ENCODE measurements at places on chromosomes 6 and 20.

- DNase-seq = no peak
These were observed 42.5 kb upstream of the CD83 start for GRCh38 chr6:14075095-14075503.

- DNase-seq = no peak
These were observed 105.2 kb downstream of the NFATC2 start for GRCh38 chr20:51437182-51437924.

DNA sequence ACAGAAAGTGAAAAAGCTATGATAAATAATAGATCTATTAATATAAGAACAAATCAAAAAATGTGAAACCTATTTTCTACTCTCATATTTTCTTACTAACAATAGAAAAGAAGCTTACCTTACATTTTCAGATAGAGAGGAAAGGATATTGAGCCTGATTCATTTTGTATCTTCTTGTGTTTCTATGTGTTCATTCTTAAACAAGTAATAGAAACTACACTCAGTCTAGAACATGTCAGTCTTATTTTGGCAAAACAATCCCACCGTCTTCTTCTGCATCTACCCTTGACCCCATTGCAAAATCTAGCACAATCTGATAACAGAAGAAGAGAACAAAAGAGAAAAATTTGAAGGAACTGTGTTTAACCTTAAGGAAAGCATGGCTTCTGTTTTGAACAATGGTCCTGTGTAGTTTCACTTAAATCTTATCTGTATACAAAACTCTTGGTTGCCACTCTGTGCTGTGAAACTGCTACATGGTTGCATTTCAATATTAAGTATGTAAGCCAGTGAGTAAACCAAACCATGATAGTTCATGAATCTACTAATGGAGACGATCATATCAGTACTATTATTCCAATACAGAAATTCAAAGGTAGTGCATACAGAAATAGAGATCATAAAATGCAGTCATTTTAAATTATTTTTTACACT lies 69.5 kb upstream of the LGSN start:
- DNase-seq = no peak

- peak; percentile 78 for DNase-seq
These were observed 183.2 kb downstream of the SIM1 start for GRCh38 chr6:100281471-100281901.

DNA sequence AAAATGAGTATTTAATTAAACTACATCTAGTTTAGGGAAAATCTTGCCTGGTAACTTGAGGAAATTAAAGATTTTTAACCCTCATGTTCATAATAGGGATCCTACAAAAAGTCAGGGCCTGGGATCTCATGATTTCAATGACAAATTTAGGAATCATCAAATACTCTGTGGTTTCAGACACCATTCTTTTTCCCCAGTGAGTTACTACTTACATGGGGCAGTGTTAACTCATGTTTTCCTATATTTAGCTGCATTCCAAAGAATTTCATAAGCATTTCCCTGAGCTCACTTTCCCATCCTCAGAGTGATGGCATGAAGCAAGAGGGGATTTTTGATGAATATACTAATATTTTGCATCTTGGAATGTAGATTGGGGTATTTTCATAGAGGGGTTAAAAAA lies 321.7 kb downstream of the CENPW start:
- DNase-seq = no peak

- DNase-seq = no peak
These were observed 41.5 kb downstream of the CTCFL start for GRCh38 chr20:57483287-57484050.

Measured in H1 (cell line).